ENCODE measurements at places on chromosomes 11 and 22. TPM values are rescaled to one million over a fixed set of nuclear protein-coding genes. Genes with fewer than 3 reads are reported as not detected.

Gene MISFA
- 8.4 TPM for total RNA-seq

Gene RIMBP3C
- not detected for total RNA-seq

DNA sequence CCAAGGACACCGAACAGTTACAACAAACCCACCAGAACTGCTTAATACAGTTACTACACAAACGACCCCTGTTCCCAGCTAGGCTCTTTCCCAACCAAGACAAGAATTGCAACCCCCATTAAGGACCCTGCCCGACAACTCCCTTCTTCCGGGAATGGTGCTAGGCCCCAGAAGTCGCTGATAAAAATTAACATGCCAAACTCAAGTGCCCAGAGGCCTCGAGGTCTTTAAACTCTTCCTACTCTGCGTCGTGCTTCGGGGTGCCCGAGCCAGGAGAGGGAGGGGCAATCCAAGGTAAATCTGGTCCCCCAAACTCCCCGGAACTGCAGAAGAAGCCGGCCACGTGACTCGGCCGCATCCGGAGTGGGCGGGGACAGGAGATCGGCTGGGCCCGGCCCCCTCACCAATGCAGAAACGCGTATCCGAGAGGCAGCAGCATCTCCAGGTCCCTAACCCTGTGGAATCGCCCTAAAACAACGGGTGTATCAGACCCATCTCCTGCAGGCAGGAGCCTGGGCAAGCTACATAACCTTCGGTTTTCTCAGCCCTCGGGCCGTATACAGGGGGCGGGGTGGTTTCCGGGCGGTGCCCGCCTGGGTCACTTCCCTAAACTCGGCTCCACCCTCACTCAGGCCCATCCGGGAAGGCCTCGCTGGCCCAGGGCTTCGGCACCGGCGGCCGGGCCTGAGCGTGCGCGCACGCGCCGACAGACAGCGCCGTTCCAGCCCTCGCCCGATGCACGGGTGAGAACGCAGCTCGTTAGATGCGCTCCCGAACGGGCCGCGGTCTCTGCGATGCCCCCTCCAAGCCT, 1.1 kb downstream of the CFL1 start:
- peak; percentile 48 for DNase-seq

DNA sequence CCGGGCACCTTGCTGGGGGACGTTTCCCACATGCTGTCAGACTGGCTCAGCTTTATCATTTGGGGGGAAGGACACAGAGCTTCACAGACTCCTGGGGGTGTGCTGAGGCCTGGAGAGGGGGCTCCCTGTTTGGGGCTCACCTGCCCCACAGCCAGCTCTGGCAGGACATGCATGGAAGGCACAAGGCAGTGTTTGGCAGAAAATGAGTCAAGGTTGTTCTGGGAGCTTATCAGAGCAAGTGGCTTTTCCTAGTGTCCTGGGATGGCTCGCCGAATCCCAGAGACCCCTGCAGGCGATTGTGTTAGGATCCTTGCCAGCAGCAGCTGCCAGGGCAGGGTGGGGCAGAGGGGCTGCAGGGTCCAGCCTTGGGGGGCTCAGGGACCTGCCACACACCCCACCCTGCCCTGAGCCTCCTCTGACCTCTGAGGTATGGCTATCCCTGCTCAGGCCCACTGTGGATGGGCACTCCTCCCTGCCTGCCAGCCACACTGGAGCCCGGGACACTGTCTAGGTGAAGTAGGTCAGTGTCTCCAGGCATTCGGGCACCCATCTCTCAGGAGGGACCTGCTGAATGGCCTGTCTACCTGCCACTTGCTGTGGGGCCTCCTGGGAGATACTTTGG, 1323.0 kb downstream of the BRD1 start:
- no peak for DNase-seq

GRCh38 chr11:68121067-68121899, at the start of gene CHKA:
Gene CHKA (minus strand): TSS chr11:68121388. CDS start chr11:68121177, 211 bp downstream.
- peak; percentile 84 for DNase-seq

GRCh38 chr11:63099555-63099954, 44.5 kb downstream of the SLC22A24 start:
- DNase-seq, result no peak

GRCh38 chr11:115919341-115920091, 415.3 kb upstream of the CADM1 start:
- no peak for DNase-seq

DNA sequence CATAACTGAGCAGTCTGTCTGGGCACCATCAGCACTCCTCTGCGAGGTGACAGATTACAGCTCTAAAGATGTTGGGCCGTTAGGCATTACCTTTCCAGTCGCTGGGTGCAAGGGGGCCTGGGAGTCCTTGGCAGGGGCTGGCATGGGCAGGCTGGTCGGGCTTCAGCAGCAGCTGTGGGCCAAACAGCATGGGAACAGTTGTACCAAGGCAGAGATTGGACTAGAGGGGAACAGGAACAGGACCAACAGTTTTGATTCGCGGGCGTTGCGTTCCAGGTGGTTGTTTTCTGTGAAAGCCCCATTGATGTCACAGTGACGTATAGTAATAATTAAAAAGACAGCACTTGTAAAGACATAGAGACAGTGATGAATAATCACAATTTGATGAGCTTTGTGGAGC, 25.8 kb upstream of the B3GAT1 start:
- DNase-seq, result no peak

- no peak for DNase-seq
Observed at GRCh38 chr11:76062733-76063132, 143.6 kb downstream of the WNT11 start.

- DNase-seq, result no peak
Observed at GRCh38 chr11:105032495-105032894, 2.4 kb downstream of the CASP1 start.

- no peak for DNase-seq
Observed at GRCh38 chr11:57163160-57163868, 18.4 kb upstream of the LRRC55 start.

DNA sequence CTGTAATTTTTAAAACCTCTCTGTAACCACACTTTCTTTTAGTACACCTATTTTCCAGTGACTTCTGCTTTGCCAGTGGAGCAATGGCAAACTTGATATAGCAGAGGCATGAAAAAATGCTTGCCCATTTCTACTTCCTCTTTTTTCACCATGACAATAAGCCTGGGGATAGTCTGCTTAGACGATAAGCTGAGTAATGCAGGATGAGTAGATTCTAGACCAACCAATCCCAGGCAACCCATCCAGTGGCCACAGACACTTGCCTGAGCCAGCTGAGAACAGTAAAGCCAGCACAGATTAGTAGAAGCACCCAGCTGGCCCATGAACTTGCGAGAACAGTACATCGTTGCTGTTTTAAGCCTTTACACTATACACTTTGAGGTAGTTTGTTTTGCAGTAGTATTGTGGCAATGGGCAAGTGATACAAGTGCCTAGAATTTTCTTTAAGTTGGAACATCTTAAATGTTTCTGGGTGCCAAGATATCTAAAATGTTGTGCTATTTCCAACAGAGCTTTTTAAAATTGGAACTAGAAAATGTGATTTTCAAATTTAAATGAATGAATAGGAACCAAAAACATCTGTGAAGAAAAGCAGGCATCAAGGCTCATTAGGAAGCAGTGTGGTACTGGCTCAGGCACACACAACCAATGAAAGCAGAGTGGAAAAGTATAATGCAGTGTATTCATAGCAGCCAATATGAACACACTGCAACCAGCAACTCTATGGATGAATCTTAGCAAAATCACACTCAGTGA, 37.7 kb downstream of the DDI1 start:
- DNase-seq, result no peak

GRCh38 chr11:33689501-33689900, 11.1 kb downstream of the C11orf91 start:
- DNase-seq, result no peak

GRCh38 chr11:71491940-71492339, 35.1 kb upstream of the KRTAP5-7 start:
- DNase-seq, result peak; percentile 3

DNA sequence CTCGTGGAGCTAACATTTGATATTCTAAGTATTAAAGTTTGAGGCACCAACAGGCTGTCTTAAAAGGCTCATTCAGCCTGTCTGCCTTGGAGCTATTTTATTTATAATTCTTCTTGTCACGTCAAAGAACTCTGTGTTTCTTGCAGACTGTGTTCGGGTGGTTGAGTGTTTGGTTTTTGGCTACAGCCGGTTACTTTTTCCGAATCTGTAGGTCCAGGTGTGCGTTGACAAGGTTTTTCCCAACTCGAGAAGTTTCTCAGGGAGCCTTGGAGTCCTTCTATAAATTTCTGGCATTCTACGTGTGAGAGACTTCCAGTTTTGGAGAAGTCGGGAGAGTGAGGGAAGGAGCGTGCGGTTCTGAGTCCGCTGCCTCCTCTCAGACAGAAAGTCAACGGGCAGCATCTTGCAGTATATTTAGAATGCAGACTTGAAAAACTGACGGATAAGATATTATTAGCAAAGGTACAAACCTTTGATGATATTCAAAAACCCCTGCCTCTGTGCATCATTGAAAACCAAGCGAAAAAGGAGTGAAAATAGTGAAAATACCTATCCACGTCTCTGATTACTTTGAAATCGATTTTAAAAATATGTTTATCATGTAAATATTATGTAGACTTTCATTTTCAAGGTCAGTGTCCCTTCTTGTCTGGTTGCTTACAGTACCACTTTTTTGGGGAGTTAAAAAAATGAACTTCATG, 85.2 kb upstream of the PPARA start:
- no peak for DNase-seq

GRCh38 chr11:123707606-123708205, 33.8 kb downstream of the ZNF202 start:
- peak; percentile 38 for DNase-seq

- no peak for DNase-seq
Observed at GRCh38 chr11:130601141-130601540, 152.7 kb downstream of the ADAMTS15 start.

DNA sequence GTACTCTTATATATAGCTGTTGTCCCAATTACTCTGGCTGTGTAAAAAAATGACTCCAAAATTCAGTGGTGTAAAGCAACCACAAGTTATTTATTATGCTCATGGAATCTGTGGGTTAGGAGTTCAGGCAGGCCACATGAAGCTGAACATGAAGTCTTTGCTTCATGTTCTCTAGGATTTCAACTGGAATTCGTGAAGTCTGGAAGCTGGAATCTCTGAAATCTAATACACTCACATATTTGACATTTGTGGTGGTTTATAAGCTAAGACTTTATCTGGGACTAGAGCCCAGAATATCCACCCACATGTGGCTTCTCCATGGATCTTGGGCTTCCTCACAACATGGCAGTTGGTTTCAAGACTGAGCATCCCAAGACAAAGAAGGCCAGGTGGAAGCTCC, 430.6 kb downstream of the MIAT start:
- DNase-seq, result no peak

DNA sequence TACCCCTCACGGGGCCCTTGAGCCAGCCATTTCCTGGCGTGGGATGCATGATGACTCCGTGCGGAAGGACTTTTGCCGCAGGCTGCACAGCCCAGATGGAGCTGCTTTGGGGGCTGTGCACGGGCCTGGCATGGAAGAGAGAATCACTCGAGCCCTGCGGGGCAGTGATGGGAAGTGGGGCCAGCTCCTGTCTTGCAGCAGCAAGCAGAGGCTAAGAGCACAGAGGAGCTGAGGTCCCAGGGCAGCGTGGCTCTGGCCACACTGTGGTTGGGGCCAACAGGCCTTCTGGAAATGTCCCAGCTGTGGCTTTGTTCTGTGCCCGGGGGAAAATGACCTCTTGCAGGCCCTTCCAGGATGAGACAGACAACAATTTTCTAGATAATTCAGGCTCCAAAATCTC, 92.7 kb upstream of the TIMP3 start:
- DNase-seq, result no peak

GRCh38 chr11:88398372-88398771, 60.8 kb upstream of the CTSC start:
- no peak for DNase-seq
